ENCODE measurements at places on chromosomes 12 and 14.

GRCh38 chr12:125203145-125203765 lies 138.0 kb downstream of the AACS start:
- peak; percentile 29 for DNase-seq

DNA sequence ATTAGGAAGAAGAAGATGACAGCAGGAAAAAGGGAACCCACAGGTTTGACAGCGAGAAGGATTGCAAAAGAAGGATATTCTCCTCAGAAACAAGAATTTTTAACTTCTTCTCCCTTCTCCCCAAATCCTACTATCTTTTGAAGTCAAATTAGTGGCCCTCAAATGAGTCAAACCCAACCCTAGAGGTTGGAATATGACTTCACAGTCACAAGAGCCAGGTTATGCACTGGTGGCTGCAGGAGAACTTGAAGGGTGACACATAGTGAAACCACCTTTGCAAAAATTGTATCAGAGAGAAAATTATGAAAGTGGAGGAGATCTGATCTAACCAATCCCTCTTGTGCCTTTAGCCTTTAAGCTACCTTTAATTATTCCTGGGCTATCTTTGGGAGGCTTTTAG lies 386.2 kb upstream of the CCDC196 start:
- DNase-seq, result no peak

GRCh38 chr14:64407329-64407728 lies 19.2 kb downstream of the MTHFD1 start:
- DNase-seq, result no peak

- no peak for DNase-seq
Measured at GRCh38 chr14:33335366-33335765, 396.7 kb downstream of the NPAS3 start.

DNA sequence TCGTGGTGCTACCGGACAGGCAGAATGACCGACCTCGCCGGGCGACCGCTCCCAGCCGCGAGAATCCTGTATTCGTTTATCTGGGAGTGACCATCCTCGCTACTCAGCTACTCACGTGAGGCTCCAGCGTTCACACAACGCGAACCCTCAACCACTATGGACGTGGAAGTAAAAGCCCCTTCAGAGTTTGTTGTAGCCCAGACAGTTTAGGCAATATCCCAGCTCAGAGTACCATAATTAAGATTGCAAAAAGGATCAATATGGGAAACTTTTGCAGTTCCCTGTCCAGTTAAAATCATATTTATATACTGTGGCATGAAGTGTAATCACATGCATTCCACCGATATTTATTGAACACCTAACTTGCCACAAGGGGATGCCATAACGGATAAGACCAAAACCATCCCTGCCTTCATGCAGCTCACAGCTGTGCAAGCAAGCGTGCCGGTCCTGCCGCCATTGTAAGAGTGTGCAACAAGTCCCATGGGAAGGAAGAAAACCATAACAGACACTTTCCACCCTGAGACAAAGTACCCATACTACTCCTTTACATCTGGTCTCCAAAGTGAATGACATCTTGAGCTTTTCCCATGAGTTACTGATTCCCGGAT lies 938 bp upstream of the MAX start:
- DNase-seq, result no peak

GRCh38 chr12:18546399-18546798 lies 191.4 kb downstream of the PLCZ1 start:
- peak; percentile 5 for DNase-seq

DNA sequence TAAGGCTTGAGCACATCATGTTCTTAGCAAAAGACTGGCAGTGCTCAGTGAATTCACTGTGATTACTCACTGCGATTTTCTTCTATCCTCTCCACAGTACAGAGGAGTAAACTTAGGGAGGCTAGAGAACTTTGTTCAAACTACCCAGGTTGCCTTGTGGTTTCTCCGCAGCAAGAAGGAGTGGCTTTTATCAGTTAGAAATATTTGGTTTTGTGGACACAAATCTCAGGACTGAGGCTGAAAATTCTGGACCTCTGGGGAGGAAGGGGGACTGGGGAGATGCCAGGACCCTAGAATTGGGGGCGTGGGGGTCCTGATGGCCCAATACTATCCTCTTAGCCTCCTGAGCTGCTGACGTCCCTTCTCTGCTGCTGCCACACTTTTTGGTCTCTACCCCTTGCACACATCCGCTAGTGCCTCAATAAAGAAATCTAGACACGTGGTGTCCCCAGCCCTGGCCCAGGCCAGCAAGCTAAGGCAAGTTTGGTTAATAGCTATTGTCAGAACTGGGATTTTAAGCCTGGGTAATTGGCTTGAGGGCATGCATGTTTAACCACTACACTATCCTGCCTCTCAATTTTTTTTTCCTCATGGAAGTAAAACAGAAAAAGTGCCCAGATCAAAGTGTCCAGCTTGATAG lies 842 bp downstream of the OAS2 start:
- DNase-seq, result no peak

GRCh38 chr14:92409043-92409442 lies 86.1 kb downstream of the SLC24A4 start:
- no peak for DNase-seq

DNA sequence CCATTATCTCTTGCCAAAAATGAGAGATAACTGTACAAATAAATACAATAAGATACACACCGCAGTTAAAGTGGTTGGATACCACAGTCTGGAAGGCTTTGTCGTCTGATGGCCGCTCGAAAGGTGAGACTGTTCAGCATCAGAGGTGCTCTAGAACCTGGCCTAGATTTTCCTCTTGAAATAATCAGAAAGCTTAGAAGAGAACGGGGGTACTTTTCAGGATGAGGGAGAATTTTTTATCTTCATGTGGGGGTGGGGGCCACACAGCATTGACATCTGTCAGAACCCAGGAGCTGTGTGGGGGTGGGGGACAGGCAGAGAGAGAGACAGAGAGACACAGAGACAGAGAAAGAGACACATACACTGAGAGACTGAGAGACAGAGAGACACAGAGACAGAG lies 90.5 kb downstream of the GALNT9 start:
- no peak for DNase-seq

DNA sequence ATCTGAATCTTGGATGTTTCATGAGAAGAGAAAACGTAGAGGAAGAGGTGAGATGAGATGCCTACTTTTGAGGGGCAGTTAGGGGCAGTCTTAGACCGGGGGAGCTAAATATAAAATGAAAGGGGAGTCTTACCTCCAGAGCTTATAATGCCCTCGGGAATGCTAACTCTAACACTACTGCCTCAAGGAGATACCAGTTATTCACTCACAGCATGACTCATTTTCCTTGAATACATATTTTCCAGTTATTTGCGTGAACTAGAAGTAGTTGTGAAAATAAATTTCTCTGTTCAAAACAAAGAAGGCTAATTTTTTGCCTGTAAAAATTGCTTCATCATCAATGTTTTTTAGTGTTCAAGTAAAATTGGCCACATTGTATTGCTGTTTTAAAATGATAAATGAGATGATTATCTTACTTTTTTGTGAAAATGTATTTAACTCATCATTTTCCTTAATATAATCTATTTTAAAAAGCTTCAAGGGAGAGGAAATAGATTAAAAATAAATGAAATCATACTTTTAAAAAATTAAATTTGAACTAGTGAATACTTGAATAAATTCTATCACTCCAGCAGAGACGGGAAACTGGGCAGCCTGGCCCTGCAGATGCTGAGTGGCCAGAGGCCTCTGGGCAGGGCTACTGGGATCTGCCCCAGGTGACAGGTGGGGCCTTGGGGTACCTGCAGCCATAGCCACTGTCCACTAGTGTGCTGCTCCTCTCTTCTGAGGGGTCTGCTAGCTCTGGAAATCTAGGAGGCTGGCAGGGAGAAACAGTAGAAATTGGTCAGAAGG lies 339.3 kb downstream of the EGLN3 start:
- DNase-seq, result no peak

GRCh38 chr14:75044322-75044721 lies 6.9 kb downstream of the MLH3 start:
- no peak for DNase-seq

GRCh38 chr14:52063052-52063462 lies 5.8 kb downstream of the NID2 start:
- DNase-seq, result no peak

GRCh38 chr12:127120851-127121250 lies 1146.1 kb upstream of the TMEM132C start:
- DNase-seq, result no peak

GRCh38 chr14:103995876-103996275 lies 53.5 kb upstream of the RD3L start:
- DNase-seq, result no peak

DNA sequence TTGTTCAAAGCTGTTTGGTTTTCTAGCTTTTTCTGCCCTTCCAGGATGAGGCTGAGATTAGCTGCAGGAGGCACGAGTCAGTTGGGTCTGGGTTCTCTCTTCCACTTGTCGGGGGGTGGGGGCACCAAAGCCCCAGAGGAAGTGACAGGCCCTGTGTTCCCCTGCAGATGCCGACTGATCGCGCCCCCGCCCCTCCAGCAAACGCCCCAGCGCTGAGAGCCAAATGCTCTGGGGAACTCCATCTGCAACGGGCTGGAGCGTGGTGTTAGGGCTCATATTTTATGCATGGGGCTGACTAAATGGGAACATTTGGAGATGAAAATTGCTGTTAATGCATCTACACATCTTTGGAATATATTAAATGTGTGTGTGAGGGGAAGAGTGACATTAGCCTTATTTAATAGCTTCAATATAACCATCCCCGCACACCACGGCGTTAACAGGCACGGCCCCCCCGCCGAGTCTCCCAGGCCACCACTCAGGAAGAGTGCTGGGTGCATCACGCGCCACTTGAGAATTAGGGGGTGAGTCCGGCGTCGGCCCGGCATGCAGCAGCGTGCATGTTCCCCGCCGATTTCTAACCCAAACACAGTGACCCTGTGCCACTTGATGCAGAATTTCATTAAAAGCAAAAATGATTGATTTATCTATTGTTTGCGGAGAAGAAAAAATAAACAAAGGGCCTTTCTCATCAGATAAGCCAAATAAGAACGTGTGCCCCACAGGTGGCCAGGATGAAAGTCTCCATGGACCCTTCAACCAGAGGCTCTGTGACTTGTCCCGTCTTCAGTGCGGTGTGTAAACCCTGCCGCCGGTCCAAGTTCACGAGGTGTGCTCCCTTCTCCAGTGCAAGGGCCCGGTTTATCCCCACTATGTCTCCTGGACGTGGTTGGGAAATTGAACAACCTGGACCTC lies 165.0 kb upstream of the RTL1 start:
- no peak for DNase-seq

DNA sequence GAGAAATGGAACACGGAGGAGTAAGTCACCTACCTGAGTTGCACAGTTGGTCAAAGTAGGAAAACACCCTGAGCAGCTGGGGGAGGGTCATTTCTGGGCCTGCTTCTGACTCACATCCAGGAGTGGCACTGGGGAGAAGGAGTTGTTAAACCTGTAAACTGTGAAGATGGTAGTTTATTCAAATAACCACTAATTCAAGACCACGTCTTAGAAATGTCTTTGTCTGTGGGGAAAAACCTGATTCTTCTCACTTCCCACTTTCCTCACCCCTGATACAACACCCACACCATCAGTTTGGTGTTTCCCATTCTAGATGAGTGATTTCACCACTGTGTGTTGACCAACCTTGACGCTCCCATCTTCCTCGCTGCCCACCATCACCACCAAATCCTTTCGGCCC lies 207.1 kb downstream of the ANO4 start:
- no peak for DNase-seq

- no peak for DNase-seq
Measured at GRCh38 chr14:38044710-38045109, 163.0 kb upstream of the SSTR1 start.

- DNase-seq, result no peak
Measured at GRCh38 chr12:85155791-85156190, 119.6 kb downstream of the LRRIQ1 start.

DNA sequence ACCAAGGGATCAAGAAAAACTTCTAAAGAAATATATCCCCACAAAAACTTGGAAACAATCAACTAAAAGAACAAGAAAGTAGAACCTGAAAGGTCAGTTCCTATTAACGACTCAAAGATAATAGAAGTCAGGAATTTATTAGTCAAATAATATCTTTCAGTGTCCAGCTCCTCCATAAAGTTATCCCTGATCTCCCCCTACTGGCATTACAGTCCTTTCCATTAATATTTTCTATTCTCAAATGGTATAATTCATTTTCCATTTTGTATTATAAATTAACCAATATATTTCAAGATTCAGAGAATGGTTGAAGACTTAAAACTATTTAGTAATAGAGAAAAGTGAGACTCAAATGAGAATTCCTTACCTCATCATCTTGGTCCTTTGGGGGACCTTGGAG lies 11.6 kb upstream of the SUPT16H start:
- no peak for DNase-seq

DNA sequence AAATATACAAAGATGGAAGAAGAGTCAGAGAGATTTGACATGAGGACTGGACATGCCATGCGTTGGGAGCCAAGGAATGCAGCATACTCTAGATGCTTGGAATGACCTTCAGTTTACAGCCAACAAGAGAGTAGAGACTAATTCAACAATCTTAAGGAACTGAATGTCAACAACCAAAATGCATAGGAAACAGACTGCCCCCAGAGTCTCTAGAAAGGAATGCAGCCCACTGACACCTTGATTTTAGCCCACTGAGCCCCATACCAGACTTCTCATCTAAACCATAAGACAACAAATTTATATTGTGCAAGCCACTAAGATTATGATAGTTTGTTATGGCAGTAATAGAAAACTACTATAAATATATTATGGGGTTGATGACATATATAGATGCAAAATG lies 611.2 kb downstream of the RPS29 start:
- no peak for DNase-seq

DNA sequence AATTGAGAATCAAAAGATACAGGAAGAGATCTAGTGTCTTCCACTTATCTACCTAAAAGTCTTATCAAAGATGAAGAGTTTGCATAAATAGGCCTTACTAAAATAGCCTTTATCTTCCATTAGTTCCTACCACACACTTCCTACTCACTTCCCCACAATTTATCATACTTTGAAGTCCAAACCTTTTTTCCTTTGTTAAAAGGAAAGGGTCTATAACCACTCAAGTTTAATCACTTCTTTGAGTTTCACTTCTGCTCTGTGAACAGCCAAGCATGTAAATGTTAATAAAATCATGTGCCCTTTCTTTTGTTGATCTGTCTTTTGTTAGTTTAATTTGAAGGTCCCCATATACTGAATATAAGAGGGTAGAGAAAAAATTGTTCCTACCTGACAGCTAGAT lies 114.5 kb downstream of the PHLDA1 start:
- DNase-seq, result no peak

DNA sequence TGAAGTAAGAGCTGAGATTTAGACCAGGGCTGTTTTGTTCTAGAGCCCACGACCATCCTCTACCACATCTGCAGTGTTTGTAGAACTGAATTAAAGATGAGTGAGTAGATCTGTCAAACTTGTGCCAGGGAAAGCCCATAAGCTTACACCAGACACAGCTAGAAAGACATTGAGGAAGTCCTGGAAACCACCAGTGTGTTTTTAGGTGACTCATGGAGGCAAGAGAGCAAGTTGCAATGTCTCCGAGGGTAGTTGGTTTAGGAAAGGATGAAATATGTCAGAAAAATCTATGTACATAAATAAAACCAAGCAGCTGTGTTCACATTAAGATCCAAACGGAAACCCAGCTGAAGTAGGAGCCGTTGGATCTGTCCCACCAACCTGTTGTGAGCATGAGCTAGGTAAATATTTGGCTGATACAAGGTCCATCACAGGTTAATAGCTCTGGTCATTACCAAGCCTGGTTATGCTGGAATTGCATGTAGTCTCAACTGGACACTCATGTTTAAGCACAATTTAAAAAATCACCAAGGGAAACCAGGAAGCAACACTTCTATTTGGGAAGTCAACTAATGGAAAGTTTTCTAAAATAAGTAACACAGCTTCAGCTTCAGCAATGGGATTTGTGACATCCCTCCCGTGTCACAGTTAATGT lies 49.9 kb upstream of the PLEKHG3 start:
- DNase-seq, result no peak

- no peak for DNase-seq
Measured at GRCh38 chr14:68421116-68421515, 371.8 kb downstream of the ZFP36L1 start.

- peak; percentile 38 for DNase-seq
Measured at GRCh38 chr14:62162998-62163589, 400.9 kb downstream of the SNAPC1 start.
